ENCODE measurements at places on chromosomes 5 and 9.

DNA sequence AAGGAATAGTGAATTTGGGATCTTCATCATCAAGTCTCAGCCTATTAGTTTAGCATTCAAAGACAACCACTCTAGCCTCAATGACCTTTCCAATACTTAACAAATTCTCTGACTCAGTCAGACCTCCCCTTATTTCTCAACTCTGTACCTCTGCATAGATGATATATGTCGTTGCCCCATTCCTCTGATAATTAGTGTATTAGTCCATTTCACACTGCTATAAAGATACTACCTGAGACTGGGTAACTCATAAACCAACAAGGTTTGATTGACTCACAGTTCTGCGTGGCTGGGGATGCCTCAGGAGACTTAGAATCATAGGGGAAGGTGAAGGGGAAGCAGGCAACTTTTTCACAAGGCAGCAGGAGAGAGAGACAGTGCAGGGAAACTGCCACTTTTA is 8.9 kb downstream of the MRPL22 start:
- DNase-seq: no peak

GRCh38 chr5:53019320-53019719 is 30.2 kb downstream of the ITGA2 start:
- DNase-seq: peak; percentile 38

DNA sequence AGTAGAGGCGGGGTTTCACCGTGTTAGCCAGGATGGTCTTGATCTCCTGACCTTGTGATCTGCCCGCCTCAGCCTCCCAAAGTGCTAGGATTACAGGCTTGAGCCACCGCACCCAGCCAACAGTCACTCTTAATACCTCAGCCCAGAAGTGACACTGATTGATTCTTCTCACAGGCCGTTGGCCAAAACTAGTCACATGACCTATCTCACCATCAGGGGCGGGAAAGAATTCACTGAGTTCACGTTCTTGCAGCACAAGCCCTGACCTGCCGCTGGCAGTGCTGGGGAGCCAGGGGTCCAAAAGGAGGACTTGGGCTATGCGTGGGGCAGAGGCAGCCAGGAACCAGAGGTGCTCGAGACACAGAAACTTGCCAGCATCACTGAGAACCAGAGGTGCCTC is 55.0 kb upstream of the CPLX2 start:
- DNase-seq: no peak

DNA sequence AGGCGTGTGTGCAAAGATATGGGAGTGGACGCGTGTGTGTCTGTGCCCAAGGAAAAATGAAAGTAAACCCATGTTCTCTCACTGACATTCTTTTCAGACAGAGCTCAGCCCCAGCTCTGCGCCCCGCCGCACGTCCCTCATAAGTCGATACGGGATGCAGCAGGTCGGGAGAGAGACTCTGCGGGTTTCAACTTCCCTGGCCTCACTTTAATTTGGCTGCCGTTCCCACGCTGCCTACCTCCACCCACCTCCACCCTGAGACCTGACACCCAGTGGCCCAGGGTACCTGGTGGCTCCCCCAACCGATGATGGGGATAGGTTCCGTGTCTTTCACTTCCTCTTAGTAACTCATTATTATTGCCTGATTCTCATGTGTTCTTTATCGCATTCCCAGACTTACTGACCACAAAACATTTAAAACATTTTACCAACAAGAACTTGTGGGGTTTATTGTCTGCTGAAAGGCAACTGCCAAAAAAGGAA is 19.4 kb downstream of the LHX2 start:
- no peak for DNase-seq

DNA sequence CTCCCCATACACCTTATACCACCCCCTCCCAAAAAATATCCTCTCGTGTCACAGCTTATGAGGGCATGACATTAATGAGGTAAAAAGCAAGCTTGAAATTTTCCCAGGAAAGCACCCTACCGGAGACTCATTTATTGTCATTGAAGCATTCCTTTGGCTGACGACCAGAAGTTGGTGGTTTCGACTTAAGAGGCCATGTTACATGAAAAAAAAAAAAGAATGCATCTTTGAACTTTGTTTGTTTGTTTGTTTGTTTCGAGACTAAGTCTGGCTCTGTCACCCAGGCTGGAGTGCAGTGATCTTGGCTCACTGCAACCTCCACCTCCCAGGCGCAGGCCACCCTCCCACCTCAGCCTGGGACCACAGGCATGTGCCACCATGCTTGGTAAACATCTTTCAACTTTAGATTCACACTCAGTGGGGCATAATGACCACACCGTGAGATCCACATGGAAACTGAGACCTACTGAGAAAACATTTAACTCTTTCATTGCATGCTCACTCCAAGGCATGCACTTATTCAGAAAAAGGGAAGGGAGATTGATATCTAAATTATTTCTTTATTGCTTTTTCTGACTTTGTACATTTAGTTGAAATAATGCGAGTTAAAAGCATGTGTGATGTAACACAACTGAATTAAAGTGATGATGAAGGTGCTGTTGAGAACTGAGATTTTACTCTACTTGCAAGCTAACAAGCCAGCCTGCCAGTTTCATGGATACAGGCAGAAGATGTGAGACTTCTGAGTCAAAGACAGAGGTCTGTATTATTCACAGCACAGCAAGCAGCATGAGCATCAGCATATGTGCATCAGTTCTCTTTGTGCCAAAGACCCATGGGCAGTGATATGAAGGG is 5.1 kb upstream of the RAB14 start:
- no peak for DNase-seq

GRCh38 chr5:72282878-72283277 is 37.2 kb downstream of the MRPS27 start:
- no peak for DNase-seq

DNA sequence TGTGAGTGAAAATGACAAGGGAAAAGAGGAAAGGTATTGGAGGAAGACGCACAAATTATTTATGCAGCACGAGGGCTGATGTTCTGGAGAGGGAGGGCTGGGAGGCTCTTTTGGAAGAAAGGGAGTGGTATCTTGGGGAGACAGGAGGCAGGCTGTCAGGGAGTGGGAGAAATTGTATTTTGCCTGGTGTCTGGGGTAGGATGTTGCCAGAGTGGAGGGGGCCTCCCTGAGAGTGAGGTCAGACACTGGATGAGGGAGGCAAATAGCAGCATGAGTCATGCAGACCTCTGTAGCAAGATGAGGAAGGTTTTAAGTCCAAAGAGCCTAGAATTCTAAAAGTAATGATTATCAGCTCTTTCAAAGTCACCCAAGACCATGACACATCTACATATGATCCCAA is 158.0 kb downstream of the DMRT2 start:
- DNase-seq: no peak

GRCh38 chr9:121222524-121223171 is 21.0 kb upstream of the RAB14 start:
- DNase-seq: no peak

DNA sequence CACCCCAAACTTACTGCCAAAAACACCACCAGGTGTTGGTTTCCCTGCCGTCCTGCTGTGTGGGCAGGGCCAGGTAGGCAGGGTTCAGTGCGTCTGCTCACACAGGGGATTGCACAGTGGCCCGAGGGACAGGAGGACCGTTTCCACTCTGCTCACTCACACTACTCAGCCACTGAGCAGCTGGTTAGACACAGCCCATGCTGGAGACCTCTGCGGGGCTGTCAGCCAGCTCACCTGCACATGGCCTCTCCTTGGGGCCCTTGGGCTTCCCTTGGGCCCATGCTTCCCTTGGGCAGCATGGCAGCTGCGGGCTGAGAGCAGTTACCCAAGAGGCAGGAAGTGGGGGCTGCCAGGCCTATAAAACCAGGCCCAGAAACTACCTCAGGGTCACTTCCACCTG is 79.0 kb downstream of the SYK start:
- DNase-seq: no peak

DNA sequence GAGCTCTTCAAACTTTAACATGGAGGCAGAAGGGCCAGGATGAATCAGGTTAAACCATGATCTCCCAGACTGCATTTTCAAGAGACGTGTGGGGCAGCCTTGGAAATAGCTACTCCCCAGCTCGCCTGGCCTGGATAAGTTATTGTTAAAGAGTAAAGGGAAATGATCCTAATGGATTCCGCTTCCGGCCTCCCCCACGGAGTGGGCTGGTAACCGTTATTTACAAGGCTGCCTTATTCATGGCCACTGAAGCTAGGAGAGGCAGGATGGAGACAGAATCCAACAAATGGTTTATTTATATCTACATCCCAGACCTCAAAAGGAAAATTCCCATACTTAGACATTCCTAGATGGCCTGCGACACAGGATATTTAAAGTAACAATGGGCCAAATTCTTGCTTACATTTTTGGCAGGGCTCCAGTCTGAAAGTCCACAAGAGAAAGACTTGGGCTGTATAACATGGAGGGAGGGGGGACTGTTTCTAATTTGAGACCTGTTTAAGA is 27.9 kb downstream of the SPRY4 start:
- DNase-seq: no peak

DNA sequence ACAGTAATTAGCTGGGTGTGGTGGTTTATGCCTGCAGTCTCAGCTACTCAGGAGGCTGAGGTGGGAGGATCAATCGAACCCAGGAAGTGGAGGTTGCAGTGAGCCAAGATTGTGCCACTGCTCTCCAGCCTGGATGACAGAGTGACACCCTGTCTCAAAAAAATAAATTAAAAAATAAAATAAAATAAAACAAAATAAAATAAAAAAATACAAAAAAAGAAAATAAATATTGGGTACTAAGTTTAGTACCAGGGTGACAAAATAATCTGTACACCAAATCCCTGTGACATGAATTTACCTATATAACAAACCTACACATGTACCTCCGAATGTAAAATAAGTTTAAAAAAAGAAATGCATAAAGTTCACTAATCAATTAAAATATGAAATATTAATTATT is 666.0 kb upstream of the CDH18 start:
- DNase-seq: no peak

DNA sequence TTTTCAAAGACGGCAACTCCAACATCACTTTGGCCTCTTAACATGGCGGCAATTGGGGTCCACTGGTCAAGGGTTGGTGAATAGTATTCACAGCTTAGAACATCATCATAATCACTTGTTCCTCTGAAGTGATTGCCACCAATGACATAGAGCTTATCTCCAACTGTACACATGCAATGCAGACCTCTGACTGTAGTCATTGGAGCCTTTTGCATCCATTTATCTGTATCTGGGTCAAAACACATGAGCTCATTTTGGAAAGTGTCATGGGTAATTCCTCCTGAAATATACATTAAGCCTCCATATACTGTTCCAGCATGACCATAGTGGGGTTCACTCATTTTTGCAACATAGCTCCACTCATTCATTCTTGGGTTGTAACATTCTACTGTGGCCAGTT is 2.0 kb downstream of the KLHL9 start:
- no peak for DNase-seq

- peak; percentile 91 for DNase-seq
Measured at GRCh38 chr9:136943291-136944211, 987 bp downstream of the FBXW5 start.

GRCh38 chr5:54492178-54492577 is 25.4 kb upstream of the SNX18 start:
- DNase-seq: no peak

- DNase-seq: no peak
Measured at GRCh38 chr5:33981408-33982162, 2.9 kb downstream of the SLC45A2 start.

- DNase-seq: no peak
Measured at GRCh38 chr5:38650540-38650939, 94.1 kb upstream of the LIFR start.

- no peak for DNase-seq
Measured at GRCh38 chr5:84260140-84260539, 124.5 kb downstream of the EDIL3 start.

GRCh38 chr5:36944607-36945225 is 68.1 kb downstream of the NIPBL start:
- DNase-seq: no peak

DNA sequence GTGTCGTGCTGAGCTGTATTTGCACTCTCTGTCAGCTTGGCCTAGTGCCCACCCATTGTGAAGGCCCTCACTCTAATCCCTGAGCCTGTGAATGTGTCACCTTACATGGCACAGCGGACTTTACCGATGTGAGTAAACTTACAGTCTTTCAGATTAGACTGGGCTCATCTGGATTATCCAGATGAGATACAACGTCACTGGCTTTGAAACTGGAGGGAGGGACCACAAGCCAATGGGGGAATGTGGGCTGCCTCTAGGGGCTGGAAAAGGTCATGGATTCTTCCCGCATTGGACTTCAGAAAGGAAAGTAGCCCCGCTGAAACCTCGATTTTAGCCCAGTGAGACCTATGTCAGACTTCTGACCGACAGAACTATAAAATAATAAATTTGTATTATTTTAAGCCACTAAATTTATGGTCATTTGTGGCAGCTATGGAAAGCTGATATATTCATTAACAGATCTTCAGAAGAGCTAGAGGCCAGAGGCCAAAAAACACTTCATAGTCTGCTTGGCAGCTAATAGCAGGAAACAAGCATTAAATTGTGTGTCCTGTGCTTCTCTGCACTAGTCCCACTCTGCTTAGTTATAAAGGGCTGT is 139.0 kb upstream of the GAS1 start:
- DNase-seq: no peak

GRCh38 chr9:91362051-91362611 is 413 bp upstream of the AUH start:
- no peak for DNase-seq

DNA sequence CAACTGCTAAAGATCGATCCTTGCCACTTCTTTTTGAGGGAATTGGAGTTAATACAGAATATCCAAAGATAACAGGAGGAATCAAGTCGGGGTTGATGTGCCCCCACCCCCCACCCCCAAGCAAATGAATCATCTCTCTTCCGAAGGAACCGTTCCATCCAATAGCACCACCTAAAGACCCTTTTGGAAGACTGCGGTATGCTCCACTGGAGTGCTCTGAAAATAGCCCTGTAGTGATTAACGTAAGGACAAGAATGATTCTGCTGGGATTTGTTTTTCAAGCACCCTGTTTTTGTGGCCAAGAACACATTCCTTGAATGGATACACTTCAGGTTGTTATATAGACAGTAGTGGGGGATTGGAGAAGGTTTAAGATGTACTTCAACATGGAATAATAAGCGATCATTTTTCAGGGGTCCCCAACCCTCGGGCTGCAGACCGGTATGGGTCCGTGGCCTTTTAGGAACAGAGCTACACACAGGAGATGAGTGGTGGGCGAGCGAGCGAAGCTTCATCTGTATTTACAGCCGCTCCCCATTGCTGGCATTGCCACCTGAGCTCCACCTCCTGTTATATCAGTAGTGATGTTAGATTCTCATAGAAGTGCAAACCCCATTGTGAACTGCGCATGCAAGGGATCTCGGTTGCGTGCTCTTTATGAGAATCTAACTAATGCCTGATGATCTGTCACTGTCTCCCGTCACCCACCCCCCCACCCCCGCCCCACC is 44.5 kb upstream of the TMEM252 start:
- DNase-seq: no peak

DNA sequence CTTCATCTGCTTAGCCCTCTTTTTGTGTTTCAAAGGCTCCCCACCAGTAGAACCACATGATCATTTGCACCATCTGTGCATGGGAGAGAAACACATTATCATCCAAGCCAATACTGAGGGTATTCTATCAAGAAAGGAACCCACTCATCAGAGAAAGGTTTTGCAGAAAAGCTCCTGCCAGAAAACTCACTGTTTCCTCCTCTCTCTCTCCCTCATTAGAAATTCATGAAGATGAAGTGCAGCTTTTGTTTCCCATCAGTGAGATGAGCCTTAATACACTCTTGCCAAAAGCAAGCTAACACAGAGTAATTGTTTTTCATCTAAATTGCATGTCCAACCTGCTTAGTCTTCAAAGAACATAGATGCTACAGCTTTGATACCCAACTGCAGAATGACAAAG is 142.4 kb upstream of the GRAMD2B start:
- DNase-seq: no peak

- no peak for DNase-seq
Measured at GRCh38 chr9:87075537-87075936, 128.2 kb upstream of the GAS1 start.

Data from H54 (cell line).